ENCODE measurements at places on chromosomes 6 and 20.
A peak's percentile ranks its signal among the peaks of the same experiment; 100 is the strongest.

- no peak for DNase-seq
These were observed 159.2 kb upstream of the COL21A1 start for GRCh38 chr6:56406276-56407269.

DNA sequence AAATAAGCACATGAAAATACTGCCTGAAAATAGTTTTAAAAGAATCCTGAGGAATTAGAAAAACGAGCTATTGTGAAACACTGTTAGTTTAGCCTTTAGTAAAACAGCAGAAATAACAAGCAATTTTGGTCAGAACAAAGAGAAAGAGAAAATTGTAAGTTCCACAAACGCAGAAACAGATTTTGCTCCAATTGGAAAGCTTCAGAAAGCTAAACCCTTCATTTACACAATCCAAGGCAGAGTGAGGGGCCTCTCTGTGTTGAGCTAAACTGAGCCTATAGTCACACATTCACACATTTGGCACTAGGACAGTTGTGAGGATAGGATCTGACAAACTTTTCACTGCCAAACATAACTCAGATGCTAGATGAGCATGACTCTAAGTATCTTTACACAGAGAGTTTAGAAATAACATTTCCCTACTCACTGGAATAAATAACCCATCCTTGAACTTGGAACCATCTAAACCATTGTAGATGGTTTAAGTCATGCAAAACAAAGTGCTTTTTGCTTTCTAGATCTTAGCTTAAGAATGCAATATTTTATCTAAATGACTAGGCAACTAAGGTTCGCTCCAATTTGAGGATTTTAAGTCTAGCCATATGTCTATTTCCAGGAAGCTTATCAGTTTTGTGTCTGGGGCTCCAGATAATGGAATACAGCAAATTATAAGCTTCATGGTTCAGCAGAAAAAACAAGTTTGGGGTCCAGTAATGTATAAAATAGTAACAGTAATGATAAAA is 122.6 kb downstream of the SGK1 start:
- peak; percentile 89 for DNase-seq

GRCh38 chr6:170257376-170257775 is 33.5 kb downstream of the DLL1 start:
- no peak for DNase-seq

- no peak for DNase-seq
These were observed 35.4 kb upstream of the SSTR4 start for GRCh38 chr20:22999756-23000155.

GRCh38 chr20:56630086-56630493 is 984 bp downstream of the TFAP2C start:
- no peak for DNase-seq

DNA sequence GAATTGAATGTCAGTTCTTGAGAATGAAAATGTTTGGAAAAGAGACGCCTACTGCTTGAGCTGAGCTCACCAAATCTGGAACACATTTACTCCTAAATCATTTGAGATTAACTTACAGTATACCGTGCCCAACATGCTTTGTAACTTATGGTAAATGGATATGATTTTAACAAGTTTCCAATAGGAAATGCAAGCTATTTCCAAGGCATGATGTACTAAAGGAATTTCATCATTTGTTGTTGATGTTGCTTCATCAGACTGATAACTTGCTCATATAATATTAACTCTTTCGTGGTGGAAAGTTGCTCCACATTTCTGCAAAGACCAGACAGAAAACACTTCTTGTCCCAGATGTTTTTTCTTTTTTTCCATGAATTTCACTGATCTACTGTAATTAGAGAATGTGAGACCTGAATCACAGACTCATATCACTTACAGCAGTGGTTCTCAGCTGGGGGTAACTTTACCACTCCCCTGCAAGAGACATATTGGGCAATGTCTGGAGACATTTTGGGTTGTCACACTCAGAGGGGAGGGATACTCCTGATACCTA is 116.6 kb upstream of the TRAF3IP2 start:
- DNase-seq: peak; percentile 93

DNA sequence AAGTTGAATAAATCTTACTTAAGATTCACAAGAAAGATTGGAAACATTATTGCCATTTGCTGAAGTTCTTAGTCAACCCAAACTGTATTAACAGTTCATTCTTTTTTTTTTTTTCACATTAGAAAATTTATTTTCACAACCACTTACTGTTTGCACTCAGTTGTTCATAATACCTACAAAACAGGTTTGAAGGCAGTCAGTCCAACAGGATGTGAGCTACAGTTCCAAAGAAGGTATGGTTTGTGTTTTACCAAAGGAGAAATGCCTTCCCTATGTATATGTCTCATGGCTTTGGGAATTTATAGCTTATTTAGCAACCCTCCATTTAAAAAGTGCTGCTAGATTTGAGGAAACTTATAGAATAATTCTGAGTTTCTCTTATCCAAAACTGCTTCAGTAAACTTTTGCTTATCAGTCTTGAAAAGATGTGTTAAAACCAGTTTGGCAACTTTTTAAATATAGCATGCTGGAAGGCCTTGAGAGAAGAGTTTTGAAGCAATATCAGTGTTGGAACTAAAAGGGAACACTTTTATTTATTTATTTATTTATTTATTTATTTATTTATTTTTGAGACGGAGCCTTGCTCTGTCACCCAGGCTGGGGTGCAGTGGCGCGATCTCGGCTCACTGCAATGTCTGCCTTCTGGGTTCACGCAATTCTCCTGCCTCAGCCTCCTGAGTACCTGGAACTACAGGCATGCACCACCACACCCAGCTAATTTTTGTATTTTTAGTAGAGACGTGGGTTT is 46.8 kb upstream of the RREB1 start:
- no peak for DNase-seq

GRCh38 chr20:56628873-56629463 is at the start of gene TFAP2C:
TSS of gene TFAP2C (plus strand) at chr20:56629306. CDS start at chr20:56629545, 239 bp downstream.
- DNase-seq: no peak

DNA sequence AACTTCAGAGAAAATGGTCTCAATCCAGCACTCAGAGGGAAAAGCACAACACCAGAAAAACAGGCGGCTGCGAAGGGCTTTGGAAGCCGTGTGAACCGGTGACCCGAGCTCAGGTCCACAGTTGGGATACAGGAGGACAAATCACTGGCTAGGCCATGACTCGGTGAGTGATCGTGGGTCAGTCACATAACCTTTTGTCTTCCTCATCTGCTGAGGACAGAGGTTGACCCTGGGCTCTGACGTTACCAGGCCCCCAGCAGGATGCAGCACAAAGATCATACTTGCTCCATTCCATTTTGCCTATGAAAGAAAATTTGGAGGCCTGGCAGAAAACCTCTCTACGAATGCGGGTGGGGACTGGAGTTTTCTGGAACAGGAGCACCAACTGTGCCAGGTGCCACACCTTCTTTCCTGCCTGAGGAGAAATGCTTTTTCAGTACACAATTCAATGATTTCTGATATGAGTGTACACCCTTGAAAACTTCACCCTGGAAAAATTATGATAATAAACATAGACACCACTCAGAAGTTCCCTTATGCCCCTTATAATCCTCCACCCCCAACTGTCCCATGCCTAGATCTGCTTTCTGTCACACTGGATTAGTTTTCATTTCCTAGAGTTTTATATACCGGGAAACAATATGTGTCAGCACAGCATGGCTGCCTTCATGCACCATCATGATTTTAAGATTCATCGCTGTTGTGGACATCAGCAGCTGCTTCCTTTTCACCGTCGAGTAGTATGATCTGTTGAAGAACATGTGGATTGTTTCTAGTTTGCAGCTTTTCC is 85.3 kb upstream of the RALGAPA2 start:
- DNase-seq: no peak

DNA sequence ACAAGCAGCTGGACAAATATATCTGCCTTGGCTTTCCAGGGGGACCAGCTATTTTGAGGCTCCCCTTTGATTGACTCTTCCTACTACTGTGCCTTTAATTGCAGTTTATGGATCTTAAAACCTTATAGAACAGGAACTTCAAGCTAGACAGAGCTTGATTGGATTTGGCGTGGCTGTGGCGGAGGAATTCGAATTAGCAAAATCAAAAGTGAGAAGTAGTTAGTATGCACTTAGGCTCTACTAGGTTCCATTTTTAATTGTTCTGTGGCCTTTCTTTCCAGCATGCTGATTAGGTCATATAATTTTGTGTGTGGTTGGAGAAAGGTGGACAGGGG is 248.0 kb downstream of the HIVEP2 start:
- no peak for DNase-seq

- DNase-seq: no peak
These were observed 312.0 kb downstream of the ALDH8A1 start for GRCh38 chr6:134637847-134638437.

- no peak for DNase-seq
These were observed 169.5 kb upstream of the BEND3 start for GRCh38 chr6:107284805-107285204.

GRCh38 chr20:60361761-60362395 is 403.7 kb downstream of the CDH26 start:
- DNase-seq: no peak

GRCh38 chr20:1569415-1569881 is 11.9 kb upstream of the SIRPD start:
- peak; percentile 56 for DNase-seq

- no peak for DNase-seq
These were observed 39.0 kb downstream of the PYGB start for GRCh38 chr20:25286917-25287316.

DNA sequence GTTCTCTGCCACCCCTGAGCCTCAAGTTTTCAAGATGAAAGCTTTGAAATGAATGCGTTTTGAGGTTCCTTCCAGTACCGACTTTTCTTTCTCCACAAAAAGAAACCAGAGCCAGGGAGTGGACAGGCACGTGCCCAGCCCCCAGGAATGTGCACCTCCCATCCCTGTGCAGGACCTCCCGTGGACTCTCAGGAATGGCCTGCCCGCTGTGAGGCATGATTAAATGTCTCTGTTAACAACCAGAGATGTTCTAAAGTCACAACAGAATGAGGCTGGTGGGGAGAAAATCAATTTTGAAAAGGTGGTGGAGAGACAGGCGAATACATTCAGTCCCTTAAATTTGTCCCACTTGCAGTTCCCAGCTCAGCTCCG is 1.5 kb downstream of the TGM3 start:
- no peak for DNase-seq

GRCh38 chr6:85402922-85403321 is 47.0 kb upstream of the NT5E start:
- no peak for DNase-seq

- DNase-seq: peak; percentile 91
These were observed 36.4 kb downstream of the MYLK4 start for GRCh38 chr6:2714111-2714895.

- DNase-seq: peak; percentile 24
These were observed 209.7 kb upstream of the TENT5A start for GRCh38 chr6:81962198-81962597.

GRCh38 chr6:168577496-168577895 is 136.5 kb downstream of the SMOC2 start:
- no peak for DNase-seq

DNA sequence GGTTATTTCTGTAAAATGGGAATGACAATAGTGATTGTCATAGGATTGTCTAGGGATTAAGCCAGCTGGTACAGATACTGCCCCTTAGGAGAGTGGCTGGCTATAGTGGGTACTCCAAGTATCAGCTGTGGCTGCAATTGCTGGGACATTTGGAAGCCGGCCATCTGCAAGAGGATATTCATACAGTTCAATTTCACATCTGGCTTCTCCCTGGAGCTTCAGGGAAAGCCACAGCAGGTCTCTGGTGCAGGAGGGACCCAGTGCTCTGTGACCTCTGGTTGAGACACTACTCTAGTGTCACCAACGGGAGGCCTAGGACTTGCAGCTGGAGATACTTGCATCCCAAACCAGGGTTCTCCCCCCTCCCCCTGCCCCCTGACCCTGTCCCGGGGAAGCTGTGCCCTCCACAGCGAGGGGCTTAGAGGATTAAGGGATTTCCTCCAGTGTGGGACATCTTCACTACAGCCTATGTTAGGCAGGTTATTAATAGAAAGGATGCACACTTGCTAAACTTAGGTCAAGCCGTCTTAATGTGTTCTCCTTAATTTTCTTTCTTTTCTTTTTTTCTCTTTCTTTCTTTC is 2.7 kb downstream of the SLC2A10 start:
- DNase-seq: no peak

GRCh38 chr6:32960563-32960962 is 7.7 kb upstream of the HLA-DMA start:
- no peak for DNase-seq

GRCh38 chr20:43191143-43191542 is 1.4 kb upstream of the PTPRT start:
- no peak for DNase-seq

DNA sequence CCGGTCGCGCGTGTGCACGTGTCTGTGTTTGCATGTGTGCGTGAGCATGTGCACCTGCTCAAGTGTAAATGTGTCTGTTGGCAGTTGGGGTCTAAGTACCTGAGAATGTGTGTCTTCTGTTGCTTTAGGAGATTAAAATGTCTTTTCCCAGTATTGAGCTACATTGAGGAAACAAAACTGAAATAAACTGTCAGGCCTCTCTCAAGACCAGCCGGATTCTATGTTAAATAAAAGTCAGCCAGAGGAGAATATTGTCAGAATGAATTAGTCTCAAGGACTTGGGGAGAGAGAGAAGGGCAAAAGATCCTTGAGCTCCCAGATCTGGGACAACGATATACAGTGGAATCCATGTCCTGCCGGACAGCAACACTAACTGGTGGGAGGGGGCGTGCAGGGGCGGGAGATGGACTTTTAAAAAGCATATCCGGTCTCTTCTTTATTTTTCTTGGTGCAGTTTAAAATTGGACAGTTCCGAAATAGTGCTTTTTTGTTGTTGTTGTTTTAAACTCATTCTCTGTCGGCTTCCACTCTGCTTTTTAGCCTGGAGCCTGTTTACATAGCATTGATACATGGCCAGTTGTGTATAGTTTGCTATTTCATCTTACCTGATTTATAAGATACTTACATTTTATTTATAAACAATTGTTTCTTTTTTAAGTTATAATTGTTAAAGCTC is 3.3 kb upstream of the TBX18 start:
- DNase-seq: no peak

DNA sequence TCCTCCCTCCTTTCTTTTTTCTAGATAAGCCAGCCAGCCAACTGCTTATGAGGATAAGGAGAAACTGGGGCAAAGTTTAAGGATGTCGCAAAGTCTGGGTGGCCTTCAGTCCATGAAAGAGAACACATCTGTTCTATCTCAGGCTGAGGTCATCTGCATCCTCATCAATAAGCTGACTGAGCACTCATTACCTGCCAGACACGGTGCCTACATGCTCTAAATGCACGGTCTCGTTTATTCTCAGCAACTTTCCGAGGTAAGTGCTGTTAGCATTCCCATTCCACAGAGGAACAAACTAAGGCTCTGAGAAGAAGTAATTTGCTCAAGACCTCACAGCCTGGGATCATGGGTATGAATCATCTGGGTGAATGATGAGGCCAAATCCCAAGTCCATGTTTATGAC is 133.1 kb downstream of the BCAS1 start:
- peak; percentile 30 for DNase-seq

- DNase-seq: no peak
These were observed 85.6 kb upstream of the EMILIN3 start for GRCh38 chr20:41452226-41452625.

DNA sequence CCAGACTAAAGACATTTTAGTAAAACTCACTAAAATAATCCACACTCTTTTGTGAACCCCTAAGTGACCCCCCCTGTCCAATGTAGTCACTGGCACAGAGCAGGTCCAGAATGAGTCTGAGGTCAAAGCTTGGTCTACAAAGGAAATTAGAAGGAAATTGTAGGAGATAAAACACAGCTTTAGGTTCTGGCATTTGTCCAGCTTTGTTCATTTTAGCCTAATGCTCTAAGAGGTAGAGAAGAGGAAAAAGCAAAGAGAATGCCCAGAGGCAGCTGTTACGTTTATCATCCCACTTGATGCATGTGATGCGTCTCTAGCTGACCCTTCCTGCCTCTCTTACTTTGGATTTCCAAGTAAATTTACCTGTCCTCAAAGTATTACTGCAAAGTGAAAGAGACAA is 62.5 kb downstream of the CNKSR3 start:
- peak; percentile 72 for DNase-seq
